ENCODE measurements at places on chromosomes 11 and 22.
A peak's percentile ranks its signal among the peaks of the same experiment; 100 is the strongest.

DNA sequence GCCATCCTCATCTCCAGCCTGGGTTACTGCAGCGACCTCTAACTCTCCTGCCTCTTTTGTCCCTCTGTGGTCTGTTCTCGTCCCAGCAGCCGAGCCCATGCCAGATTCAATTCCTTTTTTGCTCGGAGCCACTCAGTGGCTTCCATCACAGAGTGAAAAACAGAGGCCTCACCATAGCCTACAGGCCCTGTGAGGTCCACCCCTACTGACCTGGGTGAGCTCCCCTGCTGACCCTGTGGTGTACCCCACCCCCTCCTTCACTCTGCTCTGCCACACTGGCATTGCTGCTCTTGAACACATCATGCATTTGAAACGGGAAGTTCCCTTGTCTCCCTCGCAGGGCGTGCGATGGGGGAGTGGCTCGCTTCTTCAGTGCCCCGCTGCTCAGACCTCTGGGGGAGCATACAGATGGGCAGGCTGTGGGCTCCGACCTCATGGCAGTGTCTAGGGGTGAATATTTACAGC, 2.1 kb downstream of the AIP start:
- no peak for DNase-seq

GRCh38 chr11:72426758-72427157, 7.6 kb downstream of the CLPB start:
- no peak for DNase-seq

- DNase-seq: no peak
Observed at GRCh38 chr11:72222106-72222891, 2.3 kb upstream of the INPPL1 start.

DNA sequence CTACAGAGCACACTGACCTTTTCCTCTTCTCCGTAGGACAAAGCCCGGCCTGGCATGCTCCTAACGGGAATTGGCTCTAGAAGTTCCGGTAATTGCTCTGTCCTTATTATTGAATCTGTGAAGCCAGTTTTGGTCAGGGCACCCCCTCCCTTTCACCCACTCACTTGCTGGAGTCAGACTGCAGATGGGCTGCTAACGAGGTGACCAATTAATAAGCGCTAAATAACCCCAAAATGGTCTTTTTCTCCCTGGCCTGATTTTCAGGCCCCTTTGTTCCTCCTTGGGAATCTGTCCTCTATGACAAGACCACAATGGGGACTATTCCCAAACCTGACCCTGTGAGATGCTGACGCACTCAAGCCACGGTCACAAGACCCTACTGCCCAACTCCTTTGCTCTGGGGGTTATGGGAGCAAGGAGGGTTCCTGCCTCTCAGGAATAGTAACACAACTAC, 610.0 kb upstream of the CADM1 start:
- DNase-seq: no peak

- no peak for DNase-seq
Observed at GRCh38 chr22:37312549-37313183, 30.4 kb downstream of the CYTH4 start.

DNA sequence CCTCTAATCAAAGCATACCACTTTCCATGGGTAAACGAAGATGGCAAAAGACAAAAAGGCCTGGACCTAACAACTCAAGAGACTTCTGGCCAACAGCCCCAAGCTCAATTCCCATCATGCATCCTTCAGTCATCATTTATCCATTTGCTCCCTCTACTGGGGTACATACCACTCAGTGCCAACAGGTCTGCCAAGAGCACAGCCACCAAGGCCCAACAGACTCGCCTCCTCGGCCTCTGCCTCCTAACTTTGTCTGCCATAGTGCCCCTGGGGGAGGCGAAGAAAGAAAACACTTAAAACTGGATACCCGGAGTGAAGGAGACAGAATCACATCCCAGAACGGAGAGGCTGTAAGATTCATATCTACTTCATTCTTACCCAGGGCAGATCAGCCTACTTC, 1.1 kb downstream of the HYOU1 start:
- DNase-seq: peak; percentile 25

DNA sequence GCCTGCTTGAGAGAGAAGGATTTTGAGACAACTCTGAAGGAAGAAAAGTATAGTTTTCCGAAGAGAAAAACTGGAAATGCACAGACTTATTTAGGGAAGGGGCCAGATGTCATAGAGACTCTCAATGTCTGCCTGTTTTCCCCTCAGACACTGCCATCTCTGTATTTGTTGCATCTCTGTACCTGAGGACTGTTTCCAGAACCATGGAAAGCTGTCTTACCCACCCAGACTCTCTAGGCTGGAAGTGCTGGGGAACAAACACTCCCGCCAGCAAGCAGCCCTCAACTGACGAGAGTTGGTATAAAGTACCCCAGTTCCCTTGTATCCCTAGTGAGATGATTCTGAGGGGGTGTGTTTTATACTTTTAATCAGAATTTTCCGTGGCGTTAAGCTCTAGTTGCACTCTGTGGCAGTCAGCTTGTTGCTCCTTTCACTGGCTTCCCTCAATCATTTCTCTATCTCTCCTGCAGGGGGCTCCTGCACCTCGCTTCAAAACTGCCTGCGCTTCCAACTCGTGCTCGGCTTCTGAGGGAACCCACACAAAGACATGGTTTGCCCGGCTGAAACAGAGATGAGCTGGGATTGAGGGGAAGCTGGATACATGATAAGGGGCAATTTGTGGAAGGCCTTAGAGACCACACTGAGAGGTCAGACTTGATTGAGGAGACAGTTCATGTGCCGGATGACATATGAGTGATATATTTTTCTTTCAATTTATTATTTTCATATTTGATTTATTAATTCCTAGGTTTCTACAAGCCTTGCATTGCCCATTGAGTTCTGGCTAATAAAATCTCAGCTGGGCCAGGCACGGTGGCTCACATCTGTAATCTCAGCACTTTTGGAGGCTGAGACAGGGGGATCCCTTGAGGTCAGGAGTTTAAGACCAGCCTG, 36.9 kb upstream of the CLPB start:
- peak; percentile 69 for DNase-seq

GRCh38 chr11:17019232-17019631, 5.0 kb upstream of the PLEKHA7 start:
- no peak for DNase-seq

GRCh38 chr11:35786188-35786587, 123.6 kb downstream of the TRIM44 start:
- DNase-seq: peak; percentile 53

- DNase-seq: no peak
Observed at GRCh38 chr11:72675221-72675620, 999 bp upstream of the PDE2A start.

DNA sequence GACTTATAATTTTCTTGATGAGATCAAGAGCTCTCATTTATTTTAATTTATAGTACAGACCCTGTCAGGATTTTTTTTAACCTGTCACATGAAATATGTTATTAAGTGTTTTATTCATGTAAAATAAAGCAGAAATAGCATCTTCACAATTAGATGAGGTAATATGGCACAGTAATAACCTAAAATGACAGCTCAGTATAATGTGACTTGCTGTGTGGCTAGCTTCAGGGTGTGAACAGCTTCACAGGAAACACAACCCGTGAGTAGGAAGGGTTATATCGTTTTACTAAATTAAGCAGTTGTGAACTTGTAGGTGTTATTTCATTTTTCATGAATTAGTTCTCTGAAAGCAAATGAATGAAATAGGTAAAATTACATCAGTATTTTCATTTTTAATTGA, 366.9 kb upstream of the CHORDC1 start:
- no peak for DNase-seq

GRCh38 chr11:118415739-118416068, 14.3 kb downstream of the ATP5MG start:
- DNase-seq: peak; percentile 91

GRCh38 chr11:14656536-14657457, 13.2 kb downstream of the PDE3B start:
- no peak for DNase-seq

DNA sequence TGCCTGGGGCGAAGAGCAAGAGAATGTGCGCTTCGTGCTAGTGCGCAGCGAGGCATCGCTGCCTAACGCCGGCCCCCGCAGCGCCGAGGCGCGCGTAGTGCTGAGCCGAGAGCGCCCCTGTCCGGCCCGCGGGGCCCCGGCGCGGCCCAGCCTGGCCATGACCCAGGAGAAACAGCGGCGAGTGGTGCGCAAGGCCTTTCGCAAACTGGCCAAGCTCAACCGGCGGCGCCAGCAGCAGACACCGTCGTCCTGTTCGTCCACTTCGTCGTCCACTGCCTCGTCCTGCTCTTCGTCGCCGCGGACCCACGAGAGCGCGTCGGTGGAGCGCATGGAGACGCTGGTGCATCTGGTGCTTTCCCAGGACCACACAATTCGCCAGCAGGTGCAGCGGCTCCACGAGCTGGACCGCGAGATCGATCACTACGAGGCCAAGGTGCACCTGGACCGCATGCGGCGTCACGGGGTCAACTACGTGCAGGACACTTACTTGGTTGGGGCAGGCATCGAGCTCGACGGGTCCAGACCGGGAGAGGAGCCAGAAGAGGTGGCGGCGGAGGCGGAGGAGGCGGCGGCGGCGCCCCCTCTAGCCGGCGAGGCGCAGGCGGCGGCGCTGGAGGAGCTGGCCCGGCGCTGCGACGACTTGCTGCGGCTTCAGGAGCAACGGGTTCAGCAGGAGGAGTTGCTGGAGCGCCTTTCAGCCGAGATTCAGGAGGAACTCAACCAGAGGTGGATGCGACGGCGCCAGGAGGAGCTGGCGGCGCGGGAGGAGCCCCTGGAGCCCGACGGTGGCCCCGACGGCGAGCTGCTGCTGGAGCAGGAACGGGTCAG, 1.0 kb downstream of the RASSF10 start:
- no peak for DNase-seq

- no peak for DNase-seq
Observed at GRCh38 chr22:27751277-27752070, 50.1 kb downstream of the MN1 start.

- DNase-seq: no peak
Observed at GRCh38 chr11:71109186-71109585, 143.2 kb downstream of the SHANK2 start.

- no peak for DNase-seq
Observed at GRCh38 chr22:44249376-44250147, 63.2 kb downstream of the SHISAL1 start.

- DNase-seq: no peak
Observed at GRCh38 chr11:44698252-44698912, 28.4 kb upstream of the TSPAN18 start.
